Effector memory CD4-positive, alpha-beta T cell (primary cell): ENCODE measurements at places on chromosomes 16 and 17.
A peak's percentile ranks its signal among the peaks of the same experiment; 100 is the strongest.

DNA sequence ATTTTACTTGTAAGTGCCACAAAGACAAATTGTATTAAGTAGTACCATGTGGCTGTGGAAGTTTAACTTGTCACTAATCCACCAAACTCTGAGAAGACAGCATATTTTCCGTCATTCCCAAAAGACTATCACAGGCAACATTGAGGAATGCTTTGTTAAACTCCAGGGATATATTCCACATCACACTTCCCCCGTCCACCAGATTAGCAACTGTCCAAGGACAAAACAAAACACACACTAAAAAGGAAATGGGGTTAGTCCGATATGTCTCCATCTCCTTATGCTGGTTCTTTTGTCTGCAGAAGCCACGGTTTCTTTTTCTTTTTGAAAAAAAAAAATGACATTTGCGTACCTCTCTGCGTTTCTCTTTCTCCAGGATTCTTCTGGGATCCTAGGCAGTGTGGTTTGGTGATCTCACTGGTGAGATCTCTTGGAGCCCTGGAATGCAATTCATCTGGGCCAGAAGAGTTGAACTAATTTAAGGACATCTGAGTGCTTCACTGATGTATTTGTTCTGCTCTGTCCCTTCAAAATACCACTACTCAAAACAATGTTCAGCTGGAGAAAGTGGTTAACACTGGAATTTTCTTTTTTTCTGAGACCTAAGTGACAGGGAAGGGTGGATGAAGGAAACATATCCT is 40.6 kb downstream of the PRKCB start:
- H3K36me3 ChIP-seq = no peaks in the 10 kb centered on the region
- peaks cover 5% of the 10 kb centered on the region for H3K4me1 ChIP-seq
- no peak overlapping the region for H3K4me3 ChIP-seq
- H3K27ac ChIP-seq = no peak overlapping the region
- no peaks in the 10 kb centered on the region for H3K27me3 ChIP-seq

DNA sequence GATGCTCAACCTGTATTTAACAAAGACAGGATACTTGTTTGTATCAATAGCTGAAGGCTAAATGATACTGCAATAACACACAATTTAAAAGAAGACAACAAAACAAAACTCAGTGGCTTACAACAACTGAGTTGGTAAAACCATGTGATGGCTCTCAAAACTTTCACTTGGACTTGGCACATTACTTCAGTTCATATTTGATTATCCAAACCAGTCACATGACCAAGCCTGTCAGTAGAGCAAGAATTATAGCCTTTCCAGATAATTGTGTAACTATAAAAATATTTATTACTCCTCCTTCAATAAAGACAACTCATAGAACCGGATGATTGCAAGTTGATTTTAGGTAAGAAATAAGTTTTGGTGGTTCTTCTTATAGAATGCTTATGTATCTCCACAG is 56.8 kb downstream of the NQO1 start:
- no peak overlapping the region for H3K4me3 ChIP-seq
- H3K27ac ChIP-seq = no peak overlapping the region
- no peak for DNase-seq

DNA sequence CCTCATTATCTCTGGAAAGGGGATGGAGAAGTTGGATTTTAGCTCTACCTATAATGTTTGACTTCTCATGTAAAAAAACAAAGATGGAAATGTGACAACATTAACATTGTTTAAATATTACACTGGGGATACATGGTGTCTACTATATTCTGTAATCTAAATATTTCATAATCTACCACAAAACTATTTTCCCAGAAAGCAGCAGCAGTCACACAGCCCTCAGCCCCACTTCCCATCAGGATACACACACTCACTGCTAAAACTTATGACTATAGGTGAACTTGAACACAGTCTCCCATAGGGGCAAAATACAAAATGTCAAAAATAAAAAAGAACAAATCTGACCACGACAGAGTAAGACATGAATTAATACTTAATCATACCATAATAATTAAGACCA is 95.7 kb downstream of the KANSL1 start:
- no peak for DNase-seq
- H3K4me3 ChIP-seq = no peak overlapping the region
- H3K4me1 ChIP-seq = peaks cover 14% of the 10 kb centered on the region
- no peaks in the 10 kb centered on the region for H3K27me3 ChIP-seq
- peaks cover 19% of the 10 kb centered on the region for H3K36me3 ChIP-seq

DNA sequence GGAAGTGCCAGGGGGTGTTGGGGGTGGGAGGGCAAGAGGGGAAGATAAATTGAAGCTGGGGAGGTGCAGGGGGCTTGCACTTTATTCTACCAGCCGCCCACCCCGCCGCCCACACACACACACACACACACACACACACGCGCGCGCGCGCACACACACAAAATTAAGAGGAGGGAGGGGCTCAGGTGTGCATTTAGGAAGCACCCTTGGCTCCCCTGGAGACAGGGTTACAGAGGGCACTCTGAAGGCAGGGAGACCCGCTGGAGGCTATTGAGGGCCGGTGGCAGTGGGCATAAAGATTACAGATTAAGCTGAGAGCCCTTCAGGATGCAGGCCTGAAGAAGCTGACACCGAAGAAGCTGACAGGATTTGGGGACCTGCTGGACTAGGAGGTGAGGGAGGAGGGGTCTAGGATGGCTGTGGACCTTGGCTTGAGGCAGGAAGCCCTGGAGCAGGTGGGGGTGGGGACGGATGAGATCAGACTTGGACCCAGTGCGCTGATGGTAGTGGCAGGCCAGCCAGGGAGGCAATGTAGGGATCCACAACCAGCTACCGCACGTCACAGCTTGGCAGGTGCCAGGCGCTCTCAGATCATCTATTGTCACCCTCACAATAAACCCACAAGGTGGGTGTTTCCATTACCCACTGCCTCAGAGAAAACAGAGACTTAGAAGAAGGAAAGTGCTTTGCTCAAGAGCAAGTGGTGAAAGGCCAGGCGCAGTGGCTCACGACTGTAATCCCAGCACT is 772 bp upstream of the SAMD14 start:
- peaks cover 21% of the 10 kb centered on the region for H3K4me1 ChIP-seq
- peaks cover 13% of the 10 kb centered on the region for H3K36me3 ChIP-seq
- no peak overlapping the region for H3K27ac ChIP-seq
- peak overlapping the region; percentile 62 for H3K4me3 ChIP-seq
- H3K27me3 ChIP-seq = no peaks in the 10 kb centered on the region

- H3K27me3 ChIP-seq = no peaks in the 10 kb centered on the region
- no peaks in the 10 kb centered on the region for H3K36me3 ChIP-seq
- H3K4me1 ChIP-seq = no peaks in the 10 kb centered on the region
- no peak overlapping the region for H3K27ac ChIP-seq
Observed at GRCh38 chr16:54326266-54326662, 39.7 kb upstream of the IRX3 start.
